ENCODE measurements at places on chromosomes 3 and 15.

GRCh38 chr3:68436619-68437401, 495.5 kb downstream of the TAFA4 start:
- DNase-seq, result no peak

DNA sequence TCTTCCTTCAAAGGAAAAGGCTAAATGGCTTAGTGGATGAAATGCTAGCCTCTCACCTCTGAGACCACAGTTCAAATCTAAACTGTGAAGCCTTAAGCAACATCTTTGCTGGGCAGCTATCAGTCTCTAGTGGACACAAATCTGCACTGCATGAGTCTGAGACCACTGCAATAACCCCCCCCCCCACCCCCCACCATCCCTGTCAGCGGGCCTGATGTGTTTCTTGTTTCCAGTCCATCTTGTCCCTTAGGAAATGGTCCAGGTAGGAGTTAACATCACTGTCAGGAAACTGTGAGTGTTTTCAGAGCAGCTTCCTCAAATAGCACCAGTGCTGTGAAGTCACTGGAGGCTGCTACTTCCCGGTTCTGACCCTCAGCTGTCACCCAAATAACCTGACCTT, 140.6 kb upstream of the TMCO5A start:
- DNase-seq, result no peak

- DNase-seq, result no peak
Measured at GRCh38 chr15:81921163-81921562, 124.7 kb downstream of the MEX3B start.

DNA sequence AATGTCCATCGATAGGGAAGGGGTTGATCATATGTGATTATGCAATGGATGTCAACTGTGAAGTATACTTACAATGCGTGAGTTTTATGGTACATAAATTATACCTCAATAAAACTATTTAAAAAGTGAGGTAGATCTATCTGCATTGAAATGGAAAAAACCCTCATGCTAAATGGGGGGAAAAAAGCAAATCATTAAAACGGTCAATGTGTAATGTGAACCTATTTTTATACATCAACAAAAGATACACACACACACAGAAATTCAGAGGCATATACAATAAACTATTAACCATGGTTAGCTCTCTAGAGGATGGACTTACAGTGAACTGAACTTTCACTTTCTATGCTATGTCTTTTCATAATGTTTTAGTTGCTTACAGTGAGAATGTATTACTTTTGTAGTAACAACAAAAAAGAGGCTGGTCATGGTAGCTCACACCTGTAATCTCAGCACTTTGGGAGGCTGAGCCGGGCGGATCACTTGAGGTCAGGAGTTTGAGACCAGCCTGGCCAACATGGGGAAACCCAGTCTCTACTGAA, 23.1 kb downstream of the STIMATE start:
- DNase-seq, result no peak
